ENCODE measurements at places on chromosomes 13 and 19.

GRCh38 chr13:65789815-65790214 lies 1440.3 kb downstream of the PCDH9 start:
- no peak for DNase-seq

- DNase-seq: no peak
Observed at GRCh38 chr19:15828121-15828610, 12.7 kb upstream of the OR10H1 start.

GRCh38 chr19:42596391-42597072 lies 1.8 kb upstream of the CEACAM8 start:
- DNase-seq: peak; percentile 51

- DNase-seq: no peak
Observed at GRCh38 chr19:17073869-17074633, 1.2 kb downstream of the HAUS8 start.

- no peak for DNase-seq
Observed at GRCh38 chr13:80946008-80946802, 605.3 kb upstream of the SPRY2 start.

GRCh38 chr19:8149261-8150094 lies at the start of gene FBN3:
FBN3 (minus strand) TSS chr19:8149592; CDS start chr19:8147480, 2,112 bp downstream.
- no peak for DNase-seq

- DNase-seq: no peak
Observed at GRCh38 chr13:89181041-89181440, 1509.9 kb downstream of the SLITRK5 start.

- no peak for DNase-seq
Observed at GRCh38 chr13:66915596-66916185, 314.4 kb downstream of the PCDH9 start.

DNA sequence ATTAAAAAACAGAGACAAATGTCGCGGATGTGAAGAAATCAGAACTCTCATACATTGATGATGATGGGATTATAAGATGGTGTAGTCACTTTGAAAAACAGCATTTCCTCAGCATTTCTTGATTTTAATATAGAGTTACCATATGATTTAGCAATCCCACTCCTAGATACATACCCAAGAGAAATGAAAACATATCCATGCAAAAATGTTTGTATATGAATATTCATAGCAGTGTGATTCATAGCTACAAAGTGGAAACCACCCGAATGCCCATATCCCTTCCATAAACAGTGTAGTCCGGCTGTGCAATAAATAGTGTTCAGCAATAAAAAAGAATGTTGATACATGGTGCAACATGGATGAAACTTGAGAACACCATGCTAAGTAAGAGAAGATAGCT lies 44.6 kb downstream of the DPY19L3 start:
- DNase-seq: no peak

DNA sequence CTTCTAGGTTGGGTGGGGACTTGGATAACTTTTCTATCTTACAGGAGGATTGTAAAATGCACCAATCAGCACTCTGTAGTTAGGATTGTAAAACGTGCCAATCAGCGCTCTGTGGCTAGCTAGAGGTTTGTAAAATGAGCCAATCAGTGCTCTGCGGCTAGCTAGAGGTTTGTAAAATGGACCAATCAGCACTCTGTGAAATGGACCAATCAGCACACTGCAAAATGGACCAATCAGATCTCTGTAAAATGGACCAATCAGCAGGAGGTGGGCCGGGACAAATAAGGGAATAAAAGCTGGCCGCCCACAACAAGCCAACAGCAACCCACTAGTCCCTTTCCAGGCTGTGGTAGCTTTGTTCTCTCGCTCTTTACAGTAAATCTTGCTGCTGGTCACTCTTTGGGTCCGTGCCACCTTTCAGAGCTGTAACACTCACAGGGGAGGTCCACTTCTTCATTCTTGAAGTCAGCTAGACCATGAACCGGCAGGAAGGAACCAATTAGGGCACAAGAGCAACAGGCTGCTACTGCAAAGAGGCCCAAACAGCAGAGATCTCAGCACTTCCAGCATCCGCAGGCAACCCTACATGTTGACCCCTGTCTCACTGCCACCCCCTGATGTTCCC lies 156.8 kb downstream of the DNAJC15 start:
- no peak for DNase-seq

- no peak for DNase-seq
Observed at GRCh38 chr13:50948601-50949000, 39.0 kb downstream of the RNASEH2B start.

- DNase-seq: no peak
Observed at GRCh38 chr19:10850631-10851030, 2.4 kb downstream of the C19orf38 start.

DNA sequence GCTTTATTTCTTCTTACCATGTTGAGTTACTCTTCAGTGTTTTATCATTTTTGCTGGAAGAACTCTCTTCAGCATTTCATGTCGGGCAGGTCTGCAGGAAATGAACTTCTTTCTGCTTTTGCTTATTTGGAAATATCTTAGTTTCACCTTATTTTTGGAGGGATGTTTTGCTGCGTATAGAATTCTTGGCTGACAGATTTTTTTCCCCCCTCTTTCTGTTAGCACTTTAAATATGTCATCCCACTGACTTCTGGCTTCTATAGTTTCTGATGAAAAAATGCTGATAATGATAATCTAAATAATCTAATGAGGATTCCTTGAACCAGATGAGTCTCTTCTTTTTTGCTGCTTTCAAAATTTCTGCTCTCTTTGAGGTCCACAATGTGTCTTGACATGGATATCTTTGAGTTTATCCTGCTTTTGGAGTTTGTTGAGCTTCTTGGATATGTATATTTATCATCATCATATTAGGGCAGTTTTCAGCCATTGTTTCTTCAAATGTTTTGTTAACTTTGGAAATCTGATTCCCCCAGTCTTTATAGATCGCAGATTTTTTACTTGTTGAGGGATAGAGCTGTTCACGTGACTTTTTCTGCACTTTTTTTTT lies 20.4 kb downstream of the ZMYM2 start:
- no peak for DNase-seq

DNA sequence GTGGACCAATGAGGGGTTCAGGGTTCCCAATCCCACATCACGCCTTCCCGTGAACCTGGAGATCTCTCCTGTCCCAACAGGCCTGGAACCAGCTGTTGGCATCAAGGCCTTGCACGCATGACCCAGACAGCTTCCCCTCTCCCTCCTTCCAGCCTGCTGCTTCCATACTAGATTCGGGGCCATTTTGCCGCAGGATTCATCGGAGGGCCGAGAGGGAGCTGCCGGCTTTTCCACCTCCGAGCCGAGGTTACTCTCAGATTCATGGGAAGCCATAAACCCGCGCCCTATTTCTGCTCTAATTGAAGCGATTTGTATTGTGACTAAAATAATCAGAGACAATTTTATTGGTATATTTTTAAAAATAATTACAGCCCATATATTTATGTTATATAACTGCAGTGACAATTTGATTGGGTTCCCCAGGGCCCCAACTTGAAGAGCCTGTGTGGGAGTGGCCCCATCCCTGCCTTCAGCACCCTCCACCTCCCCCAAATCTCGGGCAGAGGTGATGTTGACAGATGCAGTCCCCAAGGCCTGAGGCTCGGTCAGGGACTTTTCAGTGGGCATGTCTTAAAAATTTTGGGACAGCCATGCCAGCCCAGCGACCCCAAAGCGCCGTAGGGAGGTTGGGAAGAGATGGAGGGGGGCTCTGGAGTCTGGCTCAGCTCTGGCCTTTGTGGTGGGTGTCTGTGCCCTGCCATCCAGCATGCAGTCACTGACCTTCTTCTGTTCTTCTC lies 30.8 kb upstream of the PEPD start:
- no peak for DNase-seq

- DNase-seq: no peak
Observed at GRCh38 chr13:62250501-62251201, 835.0 kb upstream of the PCDH20 start.

DNA sequence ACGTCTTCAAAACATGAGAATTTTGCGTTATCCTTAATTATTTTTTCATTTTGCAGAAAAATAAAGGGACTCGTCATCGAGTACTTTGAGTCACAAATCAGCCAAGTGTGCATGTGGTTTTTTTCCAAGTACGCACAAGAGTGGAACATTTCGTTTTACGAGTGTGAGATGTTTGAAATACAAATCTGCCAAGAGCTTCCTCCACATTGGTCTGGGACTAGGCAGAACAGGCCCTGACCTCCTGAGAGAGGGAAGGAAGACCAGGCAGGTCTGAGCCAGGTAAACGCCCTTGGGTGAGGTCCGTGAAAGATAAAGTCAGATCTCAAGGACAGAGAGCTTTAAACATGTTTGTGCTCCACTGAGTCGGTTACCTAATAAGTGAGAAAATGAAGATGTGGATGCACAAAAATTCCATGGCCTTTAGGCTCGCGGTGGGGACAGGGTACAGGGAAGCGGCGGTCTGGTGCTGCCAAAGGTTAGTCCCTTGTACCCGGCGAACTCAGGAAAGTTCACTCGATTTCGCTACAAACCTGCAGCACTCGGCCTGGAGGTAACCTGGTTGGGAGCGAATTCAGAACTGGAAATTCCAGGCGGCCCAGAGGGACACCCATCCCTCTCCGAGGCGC lies 473 bp upstream of the ITM2B start:
- no peak for DNase-seq

DNA sequence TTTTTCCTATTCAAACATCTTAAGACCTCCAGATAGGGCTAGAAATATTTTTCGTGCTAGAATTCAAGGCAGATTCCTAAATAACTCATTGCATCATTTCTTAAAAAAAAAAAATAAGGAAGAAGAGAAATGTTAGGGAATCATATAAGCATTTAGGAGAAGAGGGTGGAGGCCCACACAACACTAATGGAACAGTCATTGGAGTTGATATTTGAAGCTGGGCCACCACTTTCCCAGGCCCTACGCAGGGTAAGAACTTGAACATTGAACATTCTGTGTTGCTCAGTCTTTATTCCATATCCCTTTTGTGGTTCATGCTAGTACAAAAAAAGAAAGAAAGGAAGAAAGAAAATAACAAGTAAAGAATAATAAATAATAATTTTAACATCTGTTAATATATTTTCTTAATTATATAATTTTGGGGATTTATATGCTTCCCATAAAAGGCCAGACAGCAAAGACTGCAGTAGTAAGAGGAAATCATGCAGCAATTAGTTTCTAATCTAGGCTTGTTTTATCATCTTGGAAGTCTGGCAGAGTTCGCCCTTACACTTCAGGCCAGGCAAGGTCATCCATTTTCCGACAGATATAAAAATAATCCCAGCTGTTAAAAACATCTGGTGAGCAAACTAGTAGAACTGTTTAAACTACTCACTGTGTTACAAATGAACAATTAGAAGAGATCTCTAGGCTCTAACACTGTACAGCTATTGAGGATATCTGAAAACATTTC lies 127.7 kb downstream of the FRY start:
- no peak for DNase-seq

DNA sequence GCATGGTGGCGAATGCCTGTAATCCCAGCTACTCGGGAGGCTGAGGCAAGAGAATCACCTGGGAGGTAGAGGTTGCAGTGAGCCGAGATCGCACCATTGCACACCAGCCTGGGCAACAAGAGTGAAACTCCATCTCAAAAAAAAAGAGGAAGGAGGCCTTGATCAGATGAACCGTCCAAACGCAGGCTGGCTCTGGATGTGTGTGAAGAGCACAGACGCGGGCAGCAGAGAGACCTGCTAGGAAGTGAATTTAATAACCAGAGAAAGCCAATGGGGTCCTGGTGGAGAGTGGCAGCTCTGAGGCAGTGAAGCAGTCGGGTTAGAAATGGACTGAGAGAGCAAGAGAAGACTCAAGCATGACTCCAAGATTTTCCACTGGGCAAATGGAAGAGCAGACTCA lies 136.5 kb downstream of the RNF17 start:
- DNase-seq: peak; percentile 10

All from suppressor macrophage treated with lipopolysaccharide for 4 hours (primary cell).